ENCODE measurements at places on chromosomes 16 and 17. TPM values are rescaled to one million over a fixed set of nuclear protein-coding genes. Genes with fewer than 3 reads are reported as not detected.

- H3K27me3 ChIP-seq, result no peaks in the 10 kb centered on the region
- no peak for DNase-seq
- H3K27ac ChIP-seq, result no peak overlapping the region
- H3K4me3 ChIP-seq, result no peak overlapping the region
Measured at GRCh38 chr17:80247561-80247960, 13.1 kb upstream of the RNF213 start.

GRCh38 chr16:85990861-85991301 lies 91.9 kb downstream of the IRF8 start:
- no peaks in the 10 kb centered on the region for H3K4me1 ChIP-seq
- H3K27ac ChIP-seq, result no peak overlapping the region
- no peak for DNase-seq
- no peak overlapping the region for H3K4me3 ChIP-seq
- peaks cover 46% of the 10 kb centered on the region for H3K27me3 ChIP-seq

Gene KRT40
- polyA plus RNA-seq, result not detected

- H3K27me3 ChIP-seq, result no peaks in the 10 kb centered on the region
- H3K4me1 ChIP-seq, result peaks cover 35% of the 10 kb centered on the region
- H3K4me3 ChIP-seq, result peak overlapping the region; percentile 53
- no peaks in the 10 kb centered on the region for H3K36me3 ChIP-seq
- peak; percentile 78 for DNase-seq
Measured at GRCh38 chr17:57861000-57861789, 11.4 kb upstream of the MRPS23 start.

DNA sequence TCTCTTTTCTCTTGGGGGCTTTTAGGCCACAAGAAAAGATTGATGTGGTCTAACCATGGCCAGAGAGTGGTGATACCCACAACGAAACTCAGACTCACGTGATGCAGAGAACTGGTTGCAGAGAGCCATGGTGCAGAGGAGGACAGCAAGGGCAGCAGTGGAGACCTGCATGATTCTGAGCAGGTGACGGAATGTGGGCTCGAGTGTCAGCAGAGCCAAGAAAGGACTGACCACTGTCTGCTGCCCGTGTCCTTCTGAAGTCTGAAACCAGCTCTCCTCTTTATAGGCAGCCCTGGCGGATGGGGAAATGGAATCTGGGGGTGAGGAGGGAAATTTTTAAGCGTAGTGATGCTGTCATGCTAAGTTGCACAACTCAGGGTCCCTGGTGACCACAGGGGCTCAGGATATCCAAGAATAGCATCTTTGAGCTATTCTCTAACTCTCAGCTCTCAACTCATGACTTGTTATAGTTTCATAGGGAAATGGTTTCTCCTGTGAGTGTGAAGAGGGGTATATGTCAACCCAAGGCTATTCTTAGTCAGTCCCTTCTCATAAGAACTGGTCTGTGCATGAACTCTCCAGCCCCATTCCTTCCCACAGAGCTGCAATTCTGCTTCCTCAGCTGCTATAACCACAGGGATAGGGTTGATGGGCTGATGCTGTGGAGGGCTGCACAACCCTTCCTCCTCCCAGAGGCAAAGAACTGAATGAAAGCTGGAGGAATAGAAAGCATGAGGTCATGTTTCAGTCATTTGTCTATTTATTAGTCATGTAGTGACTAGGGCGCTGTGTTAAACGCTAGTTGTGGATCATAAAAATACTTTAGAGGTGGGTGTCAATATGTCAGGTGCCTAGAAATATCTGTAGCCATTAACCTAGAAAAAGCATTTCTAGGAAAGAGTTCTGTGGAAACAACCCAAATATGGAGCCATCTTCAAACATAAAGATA lies at the start of gene CCL3:
TSS of gene CCL3 (minus strand) at position 256 of the 949 bp plus-strand sequence. CDS start at position 171, 85 bp downstream.
- H3K36me3 ChIP-seq, result no peaks in the 10 kb centered on the region
- H3K27ac ChIP-seq, result no peak within 1 kb of the TSS
- no peaks in the 10 kb centered on the region for H3K27me3 ChIP-seq
- no peak for DNase-seq
- no peaks in the 10 kb centered on the region for H3K4me1 ChIP-seq
- H3K4me3 ChIP-seq, result peak within 1 kb of the TSS; percentile 38

DNA sequence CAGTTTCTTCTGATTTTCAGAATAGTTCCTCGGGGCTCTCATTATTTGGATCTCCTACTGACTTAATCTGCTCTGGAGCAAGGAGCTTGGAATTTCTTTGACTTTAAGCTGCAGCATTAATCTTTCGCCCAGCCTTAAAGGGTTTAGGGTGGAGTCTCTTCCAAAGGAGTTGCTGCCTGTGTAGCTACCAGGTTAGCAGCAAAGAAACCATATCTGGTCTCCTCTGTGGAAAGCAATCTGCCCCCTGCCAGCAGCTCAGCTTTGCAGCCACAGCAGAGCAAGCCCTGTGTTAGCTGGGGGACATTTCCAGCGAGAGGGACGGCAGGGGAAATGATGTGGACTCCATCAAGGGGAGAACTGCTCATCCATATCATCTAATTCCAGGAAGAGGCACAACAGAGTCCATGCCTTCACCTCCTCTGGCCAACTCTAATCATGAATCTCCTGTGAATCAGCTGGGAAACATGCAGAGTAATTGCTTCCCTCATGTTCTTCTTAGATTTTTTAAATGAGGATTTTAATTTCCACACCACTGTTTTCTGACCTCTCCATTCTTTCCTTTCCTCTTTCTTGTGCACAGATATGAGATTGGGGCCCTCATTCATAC lies 827.6 kb upstream of the CA10 start:
- H3K4me1 ChIP-seq, result no peaks in the 10 kb centered on the region
- no peak for DNase-seq
- no peaks in the 10 kb centered on the region for H3K36me3 ChIP-seq
- H3K27me3 ChIP-seq, result no peaks in the 10 kb centered on the region
- no peak overlapping the region for H3K27ac ChIP-seq

Gene CTRL
- 0.61 TPM for polyA plus RNA-seq

- no peak for DNase-seq
- no peak overlapping the region for H3K4me3 ChIP-seq
- no peaks in the 10 kb centered on the region for H3K4me1 ChIP-seq
- no peaks in the 10 kb centered on the region for H3K27me3 ChIP-seq
- H3K36me3 ChIP-seq, result no peaks in the 10 kb centered on the region
- no peak overlapping the region for H3K27ac ChIP-seq
Measured at GRCh38 chr16:7914748-7915147, 582.1 kb downstream of the RBFOX1 start.

- DNase-seq, result no peak
- H3K4me3 ChIP-seq, result no peak overlapping the region
- peak overlapping the region; percentile 37 for H3K27ac ChIP-seq
Measured at GRCh38 chr16:19757762-19758595, 39.9 kb downstream of the IQCK start.

DNA sequence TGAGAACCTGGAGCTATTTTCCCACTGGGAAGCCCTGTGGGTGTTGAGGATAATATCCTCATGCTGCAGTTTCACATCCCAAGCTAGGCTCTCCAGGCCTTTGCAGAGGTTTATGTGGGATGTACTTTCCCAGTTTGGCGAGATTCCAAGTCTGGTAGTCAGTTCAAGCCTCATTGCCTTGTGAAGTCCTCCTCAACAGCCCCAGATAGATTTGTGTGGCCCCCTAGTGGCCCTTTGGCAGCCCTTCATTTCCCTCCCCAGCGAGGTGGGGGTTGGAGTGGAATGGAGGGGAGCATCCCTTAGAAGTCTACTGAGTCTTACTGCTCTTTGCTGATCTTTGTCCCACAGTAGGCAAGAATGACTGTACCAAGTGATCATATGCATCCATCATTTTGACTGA lies 137.9 kb downstream of the CDH11 start:
- peaks cover 3% of the 10 kb centered on the region for H3K36me3 ChIP-seq
- peak; percentile 32 for DNase-seq
- H3K27ac ChIP-seq, result no peak overlapping the region
- no peaks in the 10 kb centered on the region for H3K27me3 ChIP-seq
- H3K4me3 ChIP-seq, result no peak overlapping the region
- no peaks in the 10 kb centered on the region for H3K4me1 ChIP-seq

GRCh38 chr16:73000020-73000906 lies 47.7 kb downstream of the ZFHX3 start:
- no peaks in the 10 kb centered on the region for H3K27me3 ChIP-seq
- H3K4me1 ChIP-seq, result peaks cover 8% of the 10 kb centered on the region
- H3K27ac ChIP-seq, result peak overlapping the region; percentile 17
- peak; percentile 53 for DNase-seq

Gene ANKFN1
- polyA plus RNA-seq, result not detected

GRCh38 chr16:63653044-63653839 lies 1468.6 kb downstream of the CDH11 start:
- no peak overlapping the region for H3K4me3 ChIP-seq
- DNase-seq, result no peak
- no peaks in the 10 kb centered on the region for H3K27me3 ChIP-seq

- H3K27ac ChIP-seq, result peak overlapping the region; percentile 80
- no peak for DNase-seq
- peaks cover 96% of the 10 kb centered on the region for H3K4me1 ChIP-seq
- no peaks in the 10 kb centered on the region for H3K36me3 ChIP-seq
- no peaks in the 10 kb centered on the region for H3K27me3 ChIP-seq
Measured at GRCh38 chr17:1391577-1391976, 8.4 kb downstream of the YWHAE start.

DNA sequence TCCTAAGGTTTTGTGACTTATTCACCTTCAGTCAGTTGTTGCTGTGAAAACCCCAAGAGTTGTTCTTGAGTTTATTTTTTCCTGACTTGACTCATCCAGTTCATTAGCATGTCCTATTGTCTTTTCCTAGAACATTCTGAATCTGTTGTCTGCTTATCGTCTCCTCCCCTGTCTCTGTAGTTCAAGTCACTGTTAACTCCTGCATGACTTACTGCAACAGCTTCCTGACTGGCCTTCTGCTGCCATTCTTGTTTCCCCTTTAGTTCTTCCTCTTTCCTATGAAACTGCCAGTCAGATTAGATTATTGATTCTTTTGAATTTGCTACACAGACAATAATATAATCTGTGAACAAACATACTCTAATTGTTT lies 161.5 kb downstream of the FTO start:
- H3K4me1 ChIP-seq, result peaks cover 23% of the 10 kb centered on the region
- no peak overlapping the region for H3K4me3 ChIP-seq
- no peak for DNase-seq
- H3K36me3 ChIP-seq, result peaks cover 15% of the 10 kb centered on the region

Data from heart left ventricle (tissue), 16 donors.